ENCODE measurements at places on chromosomes 16 and 17.

DNA sequence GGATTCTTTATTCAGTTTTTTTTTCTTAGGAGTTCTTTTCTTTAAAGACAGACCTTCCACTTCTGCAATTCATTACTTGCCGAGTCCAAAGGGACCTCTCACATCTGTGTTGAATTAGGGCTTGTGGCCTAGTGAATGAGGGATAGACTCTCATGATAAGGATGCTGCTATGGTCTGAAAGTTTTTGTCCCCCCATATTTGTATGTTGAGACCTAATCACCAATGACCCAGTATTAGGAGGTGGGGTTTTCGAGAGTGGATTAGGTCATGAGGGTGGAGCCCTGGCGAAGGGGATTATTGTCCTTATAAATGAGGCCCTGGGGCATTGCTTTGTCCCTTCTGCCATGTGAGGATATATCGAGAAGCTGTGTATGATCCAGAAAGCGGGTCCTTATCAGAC is 9.5 kb downstream of the KRT12 start:
- no peak for DNase-seq

GRCh38 chr17:51487947-51488346 is 227.6 kb downstream of the UTP18 start:
- no peak for DNase-seq

DNA sequence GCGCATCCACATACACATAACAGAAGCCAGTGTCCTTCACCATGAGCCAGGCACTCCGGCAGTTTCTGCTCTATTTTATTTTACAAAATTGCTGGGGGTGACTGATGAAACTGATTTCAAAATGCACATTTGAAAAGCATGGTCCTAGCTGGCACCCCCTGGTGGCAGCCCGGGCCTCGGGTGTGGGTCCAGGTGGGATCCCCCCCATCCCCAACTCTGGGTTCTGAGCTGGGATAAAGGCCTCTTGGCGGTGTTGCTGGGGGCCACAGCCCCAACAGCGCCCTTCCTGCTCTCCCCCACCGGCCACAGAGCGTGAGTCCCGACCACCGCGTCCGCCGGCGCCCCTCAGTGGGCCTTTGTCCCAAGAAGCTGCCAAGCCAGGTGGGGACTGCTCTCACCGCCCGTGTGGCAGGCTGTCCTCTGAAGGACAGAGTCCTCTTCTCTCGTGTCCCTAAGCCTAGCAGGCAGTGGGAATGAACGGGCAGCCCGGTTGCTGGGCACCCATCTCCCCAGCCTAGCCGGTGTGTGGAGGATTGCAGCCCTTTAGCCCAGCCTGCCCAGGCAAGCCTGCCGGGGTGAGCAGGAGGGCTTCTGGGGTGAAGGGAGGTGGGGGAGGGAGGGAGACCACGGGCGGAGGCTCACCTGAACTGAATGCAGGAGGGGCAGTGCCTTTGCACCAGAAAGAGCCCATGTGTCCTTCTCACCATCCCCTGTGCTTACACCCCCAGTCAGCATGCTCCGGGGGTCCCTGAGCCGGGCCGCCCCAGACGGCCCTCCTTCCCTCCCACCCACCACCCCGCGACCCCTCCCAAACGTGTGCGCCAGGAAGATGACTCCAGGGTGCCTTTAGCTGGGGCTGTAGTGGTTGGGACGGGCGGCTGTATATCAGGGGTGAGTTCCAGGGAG is 898 bp downstream of the SNAI3 start:
- DNase-seq: no peak

- no peak for DNase-seq
Measured at GRCh38 chr17:44599298-44600175, 42.3 kb downstream of the FZD2 start.

GRCh38 chr16:2242598-2242997 is 6.4 kb downstream of the DNASE1L2 start:
- DNase-seq: no peak

DNA sequence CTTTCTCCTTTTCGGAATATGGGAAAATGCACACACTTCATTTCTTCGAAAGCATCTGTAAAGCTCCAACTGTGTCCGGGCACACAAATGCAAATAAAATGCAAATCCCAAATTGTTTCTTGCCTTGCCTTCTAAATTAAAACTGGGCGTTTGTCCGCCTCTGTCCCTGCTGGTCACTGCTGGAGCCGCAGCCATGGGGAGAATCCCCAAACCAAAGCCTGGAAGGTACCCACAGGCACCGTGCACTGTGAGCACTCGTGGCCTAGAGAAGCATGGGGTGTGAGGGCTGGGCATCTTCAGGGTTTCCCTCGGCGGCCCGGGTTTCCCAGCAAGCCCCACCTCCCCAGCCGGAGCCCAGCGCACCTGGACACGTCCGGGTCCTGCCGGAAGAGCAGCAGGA is 2.9 kb downstream of the SLC47A2 start:
- DNase-seq: no peak
